Thoracic aorta endothelial cell (primary cell): ENCODE measurements at places on chromosomes 2 and 18. TPM values are rescaled to one million over a fixed set of nuclear protein-coding genes. Genes with fewer than 3 reads are reported as not detected.

Gene GCG
- not detected in 2 replicates for total RNA-seq

Gene FEV
- total RNA-seq: not detected in 2 replicates

Gene LDLRAD4
- total RNA-seq: 1.1 and 1.6 TPM in 2 replicates

Gene EN1
- not detected in 2 replicates for total RNA-seq

Gene POTEC
- total RNA-seq: not detected in 2 replicates
